ENCODE measurements at places on chromosomes 3 and 15. TPM values are rescaled to one million over a fixed set of nuclear protein-coding genes. Genes with fewer than 3 reads are reported as not detected.
A peak's percentile ranks its signal among the peaks of the same experiment; 100 is the strongest.

The SNTN gene
- total RNA-seq, result not detected

The CELSR3 gene
- 0.84 TPM for total RNA-seq

DNA sequence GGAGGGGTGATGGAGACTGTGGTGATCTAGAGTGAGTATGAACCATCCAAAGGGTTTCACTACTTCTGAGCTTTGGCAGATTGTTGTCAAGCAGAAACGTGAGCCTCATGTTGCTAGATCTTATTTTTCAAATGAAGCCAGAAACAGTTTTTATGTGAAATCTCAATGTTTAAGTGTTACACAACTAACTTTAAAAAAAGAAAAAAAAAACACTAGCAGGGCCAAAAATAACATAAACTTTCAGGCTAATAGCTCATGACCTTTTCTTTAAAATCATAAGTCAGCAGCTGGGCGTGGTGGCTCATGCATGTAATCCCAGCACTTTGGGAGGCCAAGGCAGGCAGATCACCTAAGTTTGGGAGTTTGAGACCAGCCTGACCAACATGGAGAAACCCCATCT lies 2.1 kb upstream of the HTR3D start:
- DNase-seq, result no peak

- DNase-seq, result no peak
Measured at GRCh38 chr15:35117543-35118265, 32.6 kb upstream of the NANOGP8 start.

The ATP13A5 gene
- total RNA-seq, result not detected

The NCBP2 gene
- total RNA-seq, result 54.3 TPM

GRCh38 chr3:50254577-50255250 lies 14.2 kb upstream of the SEMA3B start:
- no peak for DNase-seq

DNA sequence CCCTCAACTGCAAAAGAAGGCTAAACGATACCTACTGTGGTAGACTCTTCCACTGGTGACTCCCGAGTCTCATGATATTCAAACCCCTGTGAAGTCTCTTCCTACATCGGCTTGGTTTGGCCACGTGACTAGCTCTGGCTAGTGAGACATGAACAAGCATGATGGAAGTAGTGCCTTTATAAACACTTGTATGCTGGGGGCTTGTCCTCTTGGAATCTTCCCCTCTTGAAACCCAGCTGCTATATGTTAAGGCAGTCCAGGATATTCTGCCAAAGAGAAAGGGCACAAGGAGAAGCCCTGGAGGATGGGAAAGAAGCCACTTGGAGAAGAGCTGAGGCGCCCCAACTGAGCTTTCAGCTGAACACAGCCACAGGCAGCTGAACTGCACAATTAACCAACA lies 16.4 kb downstream of the RBP1 start:
- peak; percentile 74 for DNase-seq

The ERC2 gene
- total RNA-seq, result 1.7 TPM

GRCh38 chr3:113685956-113686721 lies 10.3 kb downstream of the USF3 start:
- DNase-seq, result no peak

DNA sequence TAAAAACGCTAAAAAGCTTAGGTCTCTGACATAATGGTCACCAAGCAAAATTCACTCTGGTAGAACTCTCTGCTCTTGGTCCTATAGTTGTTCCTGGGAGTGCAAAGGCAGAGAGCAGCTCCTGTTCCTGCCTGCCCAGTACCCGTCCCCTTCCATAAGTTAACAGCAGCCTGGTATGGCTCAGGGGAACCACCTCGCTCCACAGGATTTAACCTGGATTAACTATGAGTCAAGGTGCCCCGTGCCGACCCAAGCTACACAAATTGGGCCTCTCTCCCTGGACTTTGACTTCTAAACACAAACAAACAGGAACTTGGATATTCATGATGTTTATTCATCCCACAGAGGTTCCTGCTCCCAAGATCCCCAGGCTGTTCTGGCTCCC lies 32.1 kb downstream of the SCAP start:
- no peak for DNase-seq
